Stimulated activated CD4-positive, alpha-beta T cell treated with anti-CD3 and anti-CD28 coated beads, Interleukin-4, amount 100 ng/mL, for 4 hours (primary cell): ENCODE measurements at places on chromosomes 7 and 10.

DNA sequence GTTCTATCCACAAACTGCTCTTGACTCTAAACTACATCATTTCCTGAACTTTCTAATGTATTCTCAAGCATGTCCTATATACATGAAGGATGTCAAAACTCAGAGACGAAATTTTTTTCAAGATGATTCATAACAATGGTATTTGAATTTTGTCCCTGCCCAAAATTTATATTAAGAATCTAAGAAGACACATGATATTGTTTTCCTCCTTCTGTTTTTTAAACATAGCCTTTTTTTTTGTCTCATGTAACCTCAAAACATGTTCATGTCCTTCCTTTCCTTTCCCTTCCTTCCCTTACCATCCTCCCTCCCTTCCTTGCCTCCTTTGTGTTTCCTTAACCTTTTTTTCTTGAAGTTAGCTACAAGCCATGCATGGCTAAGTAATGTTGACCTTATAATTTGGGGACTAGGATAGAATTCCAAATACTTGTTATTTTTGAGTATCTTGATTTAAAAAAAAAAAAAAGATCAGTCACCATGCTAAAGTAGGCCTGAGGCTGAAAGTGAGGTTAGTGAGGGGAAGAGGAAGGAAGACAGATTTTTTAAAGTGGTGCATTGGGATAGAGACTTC is 163.0 kb downstream of the SUGCT start:
- DNase-seq: no peak

DNA sequence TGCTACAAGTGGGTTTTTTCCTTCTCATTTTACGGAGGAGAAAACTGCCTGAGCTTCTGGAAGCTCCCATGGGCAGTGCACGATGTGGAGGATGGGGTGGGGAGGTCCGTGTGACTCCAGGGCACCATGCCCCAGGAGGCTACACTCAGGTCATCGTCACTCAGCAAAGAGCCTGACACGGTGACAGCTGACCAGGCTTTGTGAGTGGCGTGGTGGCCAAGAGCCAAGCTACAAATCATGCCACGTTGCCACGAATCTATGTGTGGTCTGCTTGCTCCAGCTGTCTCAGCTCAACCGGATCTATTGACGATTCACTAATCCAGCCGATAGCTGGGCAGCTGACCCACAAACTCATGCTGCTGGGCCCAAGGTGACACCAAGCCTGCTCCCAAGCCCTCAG is 27.6 kb upstream of the C10orf71 start:
- no peak for DNase-seq

GRCh38 chr10:15027741-15028140 is 16.0 kb upstream of the OLAH start:
- DNase-seq: no peak

DNA sequence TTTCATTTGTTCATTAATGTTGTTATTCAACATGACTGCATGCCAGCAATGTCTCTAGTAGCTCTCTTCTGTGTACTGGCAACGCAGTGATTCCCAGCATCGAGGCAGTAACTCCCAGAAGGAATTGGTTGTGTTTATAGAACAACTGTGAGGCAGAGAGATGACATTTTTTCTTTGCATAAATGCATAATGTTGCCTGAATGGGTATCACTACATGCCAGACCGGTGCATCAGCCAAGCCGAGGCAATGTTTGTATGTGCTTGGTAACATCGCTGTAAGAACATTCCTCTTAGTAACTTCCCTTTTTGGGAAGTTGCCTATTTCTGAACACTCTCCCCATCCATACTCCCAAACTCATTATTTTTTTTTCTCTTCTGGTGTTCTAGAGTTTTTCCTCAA is 182.9 kb downstream of the HTR7 start:
- DNase-seq: no peak

- no peak for DNase-seq
Observed at GRCh38 chr10:107213861-107214260, 49.4 kb upstream of the SORCS1 start.

GRCh38 chr10:62109587-62110293 is 158.9 kb downstream of the RTKN2 start:
- no peak for DNase-seq

DNA sequence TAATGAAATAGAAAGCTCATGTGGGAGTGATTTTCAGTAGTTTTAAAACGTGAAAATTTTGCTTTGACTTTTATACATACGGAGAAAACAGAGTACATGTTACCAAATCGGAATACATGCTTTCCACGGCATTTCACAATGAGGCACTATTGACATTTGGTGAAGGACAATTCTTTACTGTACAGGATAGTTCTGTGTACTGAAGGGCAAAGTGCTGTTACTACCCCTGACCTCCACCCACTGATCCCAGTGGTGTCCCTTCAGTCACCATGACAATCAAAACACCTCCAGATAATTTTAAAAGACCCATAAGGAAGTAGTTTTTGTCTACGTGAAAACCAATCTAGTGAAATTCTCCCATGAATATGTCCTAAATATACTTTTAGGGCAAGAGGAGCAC is 33.1 kb upstream of the ANK3 start:
- DNase-seq: no peak

DNA sequence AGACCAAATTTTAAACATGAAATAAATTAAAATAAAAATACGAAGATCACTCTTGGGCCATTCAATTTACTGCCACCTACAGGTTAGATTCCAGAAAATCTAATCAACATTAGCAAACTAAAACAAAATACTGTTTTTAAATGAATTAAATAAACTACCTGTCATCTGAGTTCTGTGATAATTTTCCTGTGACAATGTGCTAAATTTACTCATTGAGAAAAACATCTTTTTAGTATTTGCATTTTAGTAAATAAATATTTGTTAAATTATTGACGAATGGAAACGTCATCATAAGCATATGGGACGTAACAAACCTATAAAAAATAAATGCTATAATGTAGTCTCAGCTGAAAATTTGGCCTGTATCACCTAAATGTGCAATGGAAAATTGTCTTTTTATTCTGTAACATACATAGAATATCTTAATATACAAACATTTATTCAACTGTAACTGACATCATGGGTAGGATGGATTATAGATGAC is 72.1 kb downstream of the ITGB8 start:
- no peak for DNase-seq

DNA sequence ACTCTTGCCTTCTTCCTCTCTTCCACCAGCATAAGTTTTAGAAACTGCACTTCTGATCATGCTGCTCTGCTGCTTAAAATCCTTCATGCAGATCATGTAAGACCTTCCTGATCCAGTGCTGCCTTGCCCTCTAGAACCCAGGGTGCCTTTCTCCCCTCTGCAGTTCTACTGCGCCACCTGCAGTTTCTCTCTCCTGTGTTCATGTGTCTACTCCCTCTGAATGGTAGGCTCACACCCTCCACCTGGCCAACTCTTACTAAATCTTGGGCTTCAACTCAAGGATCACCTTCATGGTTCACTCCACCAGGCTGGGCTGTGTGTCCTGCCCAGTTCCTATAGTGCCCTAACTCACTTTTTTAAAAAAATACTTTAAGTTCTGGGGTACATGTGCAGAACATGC is 174.6 kb upstream of the ITGB1 start:
- DNase-seq: peak; percentile 41

GRCh38 chr10:96448021-96448457 is 65.7 kb downstream of the TLL2 start:
- DNase-seq: no peak

GRCh38 chr7:51789489-51789888 is 472.9 kb upstream of the COBL start:
- DNase-seq: no peak

DNA sequence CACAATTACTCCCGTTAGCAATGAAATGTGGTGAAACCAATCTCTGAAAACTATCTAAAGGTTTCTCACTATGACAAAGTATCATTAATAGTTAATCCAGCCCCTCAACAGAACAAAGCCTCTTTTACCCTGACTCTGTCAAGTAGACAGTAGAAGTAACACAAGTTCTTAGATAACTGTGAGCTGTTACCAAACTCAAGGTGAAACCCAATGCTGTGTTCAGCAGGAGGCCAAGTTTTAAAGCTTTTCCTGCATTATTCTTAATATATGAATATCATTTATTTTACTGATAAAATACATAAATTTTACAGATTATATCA is 109.1 kb downstream of the SRPK2 start:
- no peak for DNase-seq

DNA sequence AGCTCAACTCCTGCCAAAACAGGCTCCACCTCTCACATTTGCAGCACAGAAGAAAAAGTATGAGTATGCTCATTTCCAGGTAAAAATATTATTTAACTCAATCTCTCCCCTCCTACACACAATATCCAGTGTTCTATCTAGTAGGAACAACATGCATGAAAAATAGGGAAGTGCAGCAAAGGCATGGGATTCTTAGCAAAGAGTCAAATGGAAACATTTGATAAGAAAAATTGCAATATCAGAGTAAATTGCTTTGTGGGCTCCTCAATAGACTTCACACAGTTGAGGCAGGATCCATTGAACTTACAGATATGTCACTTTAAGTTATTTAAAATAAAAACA is 150.9 kb downstream of the ANK3 start:
- DNase-seq: no peak

- DNase-seq: no peak
Observed at GRCh38 chr7:26487780-26488515, 196.3 kb downstream of the SNX10 start.

DNA sequence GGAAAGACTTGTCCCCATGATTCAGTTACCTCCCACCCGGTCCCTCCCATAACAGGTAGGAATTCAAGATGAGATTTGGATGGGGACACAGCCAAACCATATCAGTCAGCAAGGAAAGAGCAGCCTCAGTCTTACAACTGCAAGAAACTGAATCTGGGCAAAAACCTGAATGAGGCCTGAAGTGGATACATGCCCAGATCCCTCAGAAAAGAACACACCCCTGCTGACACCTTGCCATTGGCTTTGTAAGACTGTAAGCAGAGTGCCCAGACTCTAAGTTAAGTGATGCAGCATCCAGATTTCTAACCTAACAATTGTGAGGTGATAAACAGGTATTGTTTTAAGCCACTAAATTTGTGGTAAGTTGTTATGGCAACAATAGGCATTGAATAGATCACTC is 670.8 kb downstream of the SORCS1 start:
- no peak for DNase-seq

DNA sequence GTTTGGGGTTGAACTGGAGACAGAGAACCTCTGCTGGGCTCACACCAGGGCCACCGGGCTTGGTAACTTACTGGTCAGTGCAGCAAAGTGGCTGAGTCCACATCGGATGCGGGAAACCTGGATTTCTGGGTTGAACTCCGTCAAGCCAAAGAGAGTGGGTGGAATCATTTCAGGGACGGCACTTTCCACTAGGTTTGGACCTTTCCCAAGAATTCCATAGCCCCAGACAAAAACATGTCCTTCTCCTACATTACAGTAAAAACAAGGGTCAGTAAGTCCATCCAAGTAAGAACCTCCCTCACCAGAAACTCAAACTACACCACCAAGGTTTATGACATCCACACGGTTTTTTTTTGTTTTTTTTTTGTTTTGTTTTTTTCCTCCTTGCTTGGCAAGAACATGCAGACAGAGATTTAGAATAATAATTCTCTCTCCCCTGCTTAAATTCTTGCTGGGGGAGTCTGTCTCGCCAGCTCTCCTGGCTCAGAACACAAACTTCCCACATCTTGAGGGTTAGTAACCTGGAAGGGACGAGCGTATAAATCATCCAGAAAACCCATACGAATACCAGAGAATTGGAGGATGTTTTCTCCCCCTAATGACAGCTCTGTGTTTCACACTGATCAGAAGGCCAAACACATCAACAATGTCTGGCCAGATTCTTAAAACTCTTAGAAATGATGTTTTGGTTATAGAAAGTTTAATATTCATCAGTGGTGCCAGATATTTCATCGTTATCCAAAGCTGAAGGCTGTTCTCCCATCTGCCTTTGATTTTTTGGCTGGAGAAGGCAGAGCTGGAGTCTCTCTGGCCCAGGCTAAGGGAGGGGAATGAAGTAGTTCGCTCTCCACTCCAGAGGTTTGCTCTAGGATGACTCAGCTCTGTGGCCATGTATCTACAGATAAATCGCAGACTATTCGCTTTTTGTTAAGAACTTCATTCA is 17.5 kb downstream of the RCC1L start:
- DNase-seq: no peak

DNA sequence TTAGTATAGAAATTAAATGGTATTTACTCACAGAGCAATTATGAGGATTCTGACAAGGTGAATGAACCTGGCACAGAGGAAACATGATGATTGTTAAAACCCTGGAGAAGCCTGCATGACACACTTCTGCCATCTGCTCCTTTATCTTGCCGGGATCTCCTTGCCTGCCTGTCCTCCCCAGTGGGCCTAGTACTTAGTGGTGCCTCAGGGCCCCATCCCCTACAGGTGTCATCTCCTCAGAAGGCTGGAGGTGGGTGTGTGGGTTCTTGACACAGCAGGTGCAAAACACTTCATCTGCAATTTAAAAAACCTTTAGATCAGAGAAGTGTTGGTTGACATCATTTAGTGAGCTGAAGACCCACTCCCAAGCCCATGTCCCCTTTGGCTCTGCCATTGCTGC is 261.2 kb downstream of the ADRA2A start:
- no peak for DNase-seq

GRCh38 chr7:93860261-93860660 is 30.3 kb downstream of the TFPI2 start:
- no peak for DNase-seq

DNA sequence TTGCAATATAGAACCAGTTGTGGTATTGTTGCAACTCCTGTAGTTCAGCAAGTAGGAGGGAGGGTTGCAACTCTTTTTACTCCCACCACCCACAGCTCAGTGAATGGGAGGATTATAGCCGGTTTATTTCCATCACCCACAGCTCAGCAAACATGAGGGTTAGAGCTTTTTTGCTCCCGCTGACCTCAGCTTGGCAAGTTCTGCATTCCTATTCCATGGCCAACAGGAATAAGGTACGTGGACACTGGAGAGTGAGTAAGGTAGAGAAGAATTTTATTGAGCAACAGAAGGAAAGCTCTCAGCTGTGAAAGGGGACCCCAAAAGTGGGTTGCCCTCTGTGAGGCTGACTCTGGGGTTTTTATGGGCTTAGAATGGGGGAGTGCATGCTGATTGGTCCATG is 167.1 kb upstream of the SMIM30 start:
- no peak for DNase-seq

DNA sequence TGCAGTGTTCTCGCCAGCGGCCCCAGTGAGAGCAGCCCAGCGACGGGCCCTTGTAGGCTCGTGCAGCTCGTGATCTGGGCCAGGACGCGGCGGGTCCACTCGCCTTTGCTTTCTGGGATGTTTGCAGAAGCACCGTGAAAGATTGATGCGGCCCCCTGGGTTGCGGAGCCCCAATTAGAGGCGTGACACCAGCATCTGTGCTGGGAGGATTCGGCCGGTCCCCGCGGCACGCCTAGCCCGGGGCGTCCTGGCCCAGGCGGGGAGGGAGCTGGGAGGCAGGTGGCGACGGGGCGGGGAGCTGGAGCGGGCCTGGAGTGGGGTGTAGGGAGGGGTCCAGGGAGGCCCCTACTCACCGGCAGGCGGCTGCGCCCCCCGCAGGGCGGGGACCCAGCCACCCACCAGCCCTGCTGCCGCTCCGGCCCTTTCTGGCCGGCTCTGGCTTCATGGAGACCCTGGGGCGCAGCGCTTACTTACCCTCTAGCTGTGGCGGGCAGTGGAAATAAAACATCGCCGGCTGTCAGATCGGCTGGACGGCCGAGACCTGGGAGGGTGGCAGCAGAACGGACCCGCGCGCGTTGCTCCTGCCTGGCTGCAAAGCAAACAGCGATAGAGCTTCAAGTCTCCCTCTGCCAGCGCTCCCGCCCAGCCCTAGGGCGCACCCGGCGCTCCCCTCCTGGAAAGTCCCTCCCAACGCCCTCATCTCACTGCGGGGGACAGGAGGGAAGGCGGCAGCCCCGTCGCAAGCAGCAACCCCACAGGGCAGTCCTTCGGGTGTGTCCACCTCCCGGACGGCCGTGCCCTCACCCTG is 752 bp downstream of the DRGX start:
- no peak for DNase-seq

GRCh38 chr7:123823898-123824753 is 20.8 kb upstream of the HYAL4 start:
- peak; percentile 9 for DNase-seq
